ENCODE measurements at places on chromosomes 2 and 18.

DNA sequence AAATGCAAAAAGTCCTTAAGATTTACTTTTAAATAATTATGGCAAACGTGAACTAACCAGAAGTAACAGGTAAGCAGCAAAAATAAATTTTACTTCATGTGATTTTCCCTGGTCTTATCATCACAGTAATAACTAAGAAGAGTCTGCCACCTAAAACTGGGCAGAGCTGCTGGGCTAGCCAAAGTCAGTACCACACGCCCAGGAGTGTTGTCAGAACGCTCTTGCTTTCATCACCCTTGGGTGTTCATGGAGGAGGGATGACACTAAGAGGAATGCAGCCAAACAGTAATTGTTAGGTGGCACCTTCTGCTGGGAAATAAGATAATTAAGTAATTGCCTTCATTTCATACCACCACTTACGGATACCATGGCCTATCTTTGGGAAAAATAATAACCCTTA lies 92.0 kb upstream of the NEUROD1 start:
- peaks cover 8% of the 10 kb centered on the region for H3K27me3 ChIP-seq
- H3K36me3 ChIP-seq, result no peaks in the 10 kb centered on the region
- peaks cover 6% of the 10 kb centered on the region for H3K4me1 ChIP-seq
- no peak overlapping the region for H3K27ac ChIP-seq
- ATAC-seq, result no peak
- no peak overlapping the region for H3K4me3 ChIP-seq

DNA sequence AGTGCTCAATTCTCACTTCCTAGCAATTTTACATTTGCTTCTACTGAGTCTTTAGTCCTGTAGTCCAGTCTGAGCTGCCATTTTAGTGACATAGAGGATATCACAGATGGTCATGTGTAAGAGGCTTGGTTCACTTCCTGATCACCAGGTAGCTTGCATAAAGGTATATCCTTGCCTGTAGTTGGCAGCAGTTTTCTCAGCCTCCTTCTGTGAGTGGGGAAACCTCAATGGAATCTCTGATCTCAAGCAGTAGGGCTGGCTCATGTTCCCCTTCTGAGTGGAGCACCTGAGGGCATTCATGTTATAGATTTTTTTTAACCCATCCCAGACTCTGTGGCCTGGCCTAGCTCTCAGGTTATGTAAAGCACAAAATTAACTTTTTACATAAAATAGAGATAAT lies 278.4 kb downstream of the RDH14 start:
- H3K27me3 ChIP-seq, result peaks cover 12% of the 10 kb centered on the region
- no peak for ATAC-seq
- H3K4me3 ChIP-seq, result no peak overlapping the region
- no peaks in the 10 kb centered on the region for H3K4me1 ChIP-seq
- no peak overlapping the region for H3K27ac ChIP-seq
- H3K36me3 ChIP-seq, result no peaks in the 10 kb centered on the region

DNA sequence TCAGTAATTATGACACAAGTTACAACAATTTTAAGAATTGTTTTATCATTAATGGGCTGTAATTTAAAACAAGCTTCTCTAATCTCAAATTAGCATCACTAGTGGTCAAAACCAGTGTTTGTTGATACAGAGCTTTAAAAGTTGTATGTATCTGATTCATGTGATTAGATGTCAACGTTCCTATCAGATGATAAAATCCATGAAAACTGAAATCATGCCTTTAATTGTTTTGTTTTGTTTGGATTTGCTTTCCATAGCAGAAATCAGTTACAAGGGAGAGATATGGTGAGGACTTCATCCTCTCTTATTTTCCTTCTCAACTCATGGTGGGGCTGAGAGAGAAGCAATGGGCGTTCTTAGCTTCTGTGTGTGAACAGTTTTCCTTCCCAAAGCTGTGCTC lies 469.6 kb downstream of the PID1 start:
- no peaks in the 10 kb centered on the region for H3K36me3 ChIP-seq
- H3K4me1 ChIP-seq, result no peaks in the 10 kb centered on the region
- ATAC-seq, result no peak
- no peak overlapping the region for H3K27ac ChIP-seq
- no peak overlapping the region for H3K4me3 ChIP-seq

GRCh38 chr2:218858671-218859555 lies 692 bp upstream of the WNT6 start:
- H3K36me3 ChIP-seq, result no peaks in the 10 kb centered on the region
- H3K4me3 ChIP-seq, result peak overlapping the region; percentile 61
- no peak overlapping the region for H3K27ac ChIP-seq
- ATAC-seq, result peak; percentile 10
- peaks cover 99% of the 10 kb centered on the region for H3K27me3 ChIP-seq
- peaks cover 25% of the 10 kb centered on the region for H3K4me1 ChIP-seq

- H3K27ac ChIP-seq, result no peak overlapping the region
- peaks cover 11% of the 10 kb centered on the region for H3K27me3 ChIP-seq
- ATAC-seq, result no peak
These were observed 111.7 kb upstream of the AGAP1 start for GRCh38 chr2:235382179-235382578.

DNA sequence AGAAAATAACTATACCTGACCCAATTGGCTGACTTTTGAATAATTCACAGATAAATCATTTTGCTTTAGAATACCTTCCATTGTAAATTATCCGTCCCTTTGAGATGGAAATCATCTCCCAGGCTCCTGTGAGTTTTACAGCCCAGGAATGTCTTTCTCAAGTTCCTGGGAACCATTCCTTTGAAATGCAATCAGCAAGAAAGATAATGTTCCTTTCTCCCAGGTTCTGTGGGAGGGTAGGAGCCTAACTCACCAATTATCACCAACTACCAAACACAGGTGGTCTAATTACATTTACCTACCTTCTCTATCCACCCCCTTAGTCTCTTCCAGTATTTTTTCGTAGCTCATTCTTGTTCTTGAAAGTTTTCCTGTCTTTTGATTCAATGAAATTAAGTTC lies 1016.0 kb downstream of the SOCS6 start:
- ATAC-seq, result no peak
- H3K4me1 ChIP-seq, result no peaks in the 10 kb centered on the region
- H3K4me3 ChIP-seq, result no peak overlapping the region
- no peaks in the 10 kb centered on the region for H3K27me3 ChIP-seq

DNA sequence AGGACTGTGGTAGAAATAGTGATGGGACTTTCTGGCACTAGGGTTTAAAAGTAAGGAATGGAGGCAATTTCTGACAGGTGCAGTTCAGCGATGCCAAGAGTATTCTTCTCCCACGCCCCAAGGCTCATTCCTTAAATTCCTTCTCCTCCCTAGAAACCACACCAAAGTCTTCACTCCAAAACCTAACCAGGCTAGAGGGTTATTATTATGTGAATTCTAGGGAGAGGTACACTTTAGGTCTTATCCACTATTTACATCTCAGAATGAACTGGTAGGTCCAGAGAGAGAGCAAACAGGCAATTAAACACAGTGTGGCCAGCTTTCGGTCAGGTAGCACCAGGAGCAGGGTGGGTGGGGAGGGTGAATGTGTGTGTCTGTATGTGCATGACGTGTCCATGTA lies 11.4 kb downstream of the IL1F10 start:
- H3K27me3 ChIP-seq, result peaks cover 38% of the 10 kb centered on the region
- peaks cover 6% of the 10 kb centered on the region for H3K4me1 ChIP-seq
- no peaks in the 10 kb centered on the region for H3K36me3 ChIP-seq
- ATAC-seq, result no peak
- no peak overlapping the region for H3K4me3 ChIP-seq
- no peak overlapping the region for H3K27ac ChIP-seq

GRCh38 chr2:161041356-161041755 lies 118.9 kb upstream of the TANK start:
- no peaks in the 10 kb centered on the region for H3K36me3 ChIP-seq
- no peak overlapping the region for H3K4me3 ChIP-seq
- ATAC-seq, result no peak
- H3K27me3 ChIP-seq, result peaks cover 25% of the 10 kb centered on the region
- no peaks in the 10 kb centered on the region for H3K4me1 ChIP-seq
- H3K27ac ChIP-seq, result no peak overlapping the region

- H3K27me3 ChIP-seq, result no peaks in the 10 kb centered on the region
- no peak for ATAC-seq
- no peak overlapping the region for H3K27ac ChIP-seq
- no peak overlapping the region for H3K4me3 ChIP-seq
- H3K4me1 ChIP-seq, result no peaks in the 10 kb centered on the region
These were observed 31.2 kb downstream of the GULP1 start for GRCh38 chr2:188322569-188323551.

DNA sequence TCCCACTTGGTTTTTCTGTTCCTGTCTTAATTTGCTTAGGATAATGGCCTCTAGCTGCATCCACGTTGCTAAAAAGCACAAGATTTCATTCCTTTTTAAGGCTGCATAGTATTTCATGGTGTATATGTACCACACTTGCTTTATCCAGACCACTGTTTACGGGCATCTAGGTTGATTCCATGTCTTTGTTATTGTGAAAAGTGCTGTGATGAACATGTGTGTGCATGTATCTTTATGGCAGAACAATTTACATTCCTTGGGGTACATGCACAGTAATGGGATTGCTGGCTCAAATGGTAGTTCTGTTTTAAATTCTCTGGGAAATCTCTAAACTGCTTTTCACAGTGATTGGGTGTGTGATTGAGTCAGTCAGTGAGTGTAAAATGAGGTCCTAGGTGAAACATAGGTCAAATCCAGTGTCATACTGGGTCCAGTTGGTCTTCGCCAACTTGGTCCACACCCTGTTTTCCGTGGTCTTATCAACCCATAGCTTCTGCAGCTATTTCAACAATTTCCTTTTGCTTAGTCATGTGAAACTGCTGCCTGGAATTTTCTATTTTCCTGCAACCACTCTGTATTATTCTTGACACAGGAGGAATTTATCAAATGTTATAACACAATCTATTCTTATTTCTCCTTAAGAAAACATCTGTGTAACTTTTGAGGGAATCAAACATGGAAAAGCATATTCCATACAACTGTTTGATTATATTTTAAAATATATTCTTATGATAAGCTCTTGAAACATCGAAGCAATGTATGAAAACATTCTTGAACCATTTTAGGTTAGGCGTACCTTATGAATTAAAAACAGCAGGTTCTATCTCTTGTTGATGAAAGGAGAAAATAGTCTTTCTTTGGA lies 82.9 kb downstream of the ADCYAP1 start:
- H3K4me3 ChIP-seq, result no peak overlapping the region
- H3K27me3 ChIP-seq, result no peaks in the 10 kb centered on the region
- H3K27ac ChIP-seq, result no peak overlapping the region
- no peak for ATAC-seq

- H3K27ac ChIP-seq, result no peak overlapping the region
- peaks cover 24% of the 10 kb centered on the region for H3K36me3 ChIP-seq
- H3K27me3 ChIP-seq, result no peaks in the 10 kb centered on the region
- no peak for ATAC-seq
These were observed 89.8 kb upstream of the GRB14 start for GRCh38 chr2:164710837-164711765.

DNA sequence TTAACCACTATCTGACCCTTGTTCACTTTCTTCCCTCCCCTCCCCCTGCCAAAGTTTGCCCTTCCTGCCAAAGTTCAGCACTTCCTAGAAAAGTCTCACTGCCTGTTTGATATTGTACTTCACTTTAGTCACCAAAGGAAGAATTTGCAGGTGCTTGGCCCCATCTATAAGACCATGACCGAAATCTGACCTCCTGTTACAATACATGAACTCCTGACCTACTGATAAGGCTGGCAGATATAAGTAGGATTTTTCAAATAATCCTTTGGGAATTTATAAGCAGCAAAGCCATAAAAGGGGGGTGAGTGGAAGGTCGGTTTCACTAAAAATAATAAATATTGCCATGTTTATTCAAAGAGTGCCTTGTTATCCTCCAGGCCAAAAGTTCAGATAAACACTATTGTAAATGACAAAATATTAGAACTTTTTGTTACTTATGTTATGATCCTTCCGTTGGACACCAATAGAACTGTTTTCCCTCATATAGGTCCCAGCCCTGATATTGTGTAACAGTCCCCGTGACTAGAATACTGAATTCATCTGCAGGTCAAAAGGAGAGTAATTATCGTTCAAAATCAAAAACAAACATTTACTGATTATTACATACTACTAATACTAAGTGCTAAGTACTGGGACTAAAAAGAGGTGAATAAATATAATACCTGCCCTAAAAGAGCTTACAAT lies 277.6 kb downstream of the EXOC6B start:
- no peaks in the 10 kb centered on the region for H3K4me1 ChIP-seq
- no peak overlapping the region for H3K27ac ChIP-seq
- no peaks in the 10 kb centered on the region for H3K27me3 ChIP-seq
- no peak for ATAC-seq
- H3K4me3 ChIP-seq, result no peak overlapping the region
- peaks cover 4% of the 10 kb centered on the region for H3K36me3 ChIP-seq

GRCh38 chr2:46978723-46979122 lies 63.1 kb upstream of the MCFD2 start:
- no peaks in the 10 kb centered on the region for H3K27me3 ChIP-seq
- peak; percentile 22 for ATAC-seq
- H3K4me3 ChIP-seq, result peak overlapping the region; percentile 56
- H3K36me3 ChIP-seq, result peaks cover 70% of the 10 kb centered on the region
- H3K4me1 ChIP-seq, result peaks cover 80% of the 10 kb centered on the region
- H3K27ac ChIP-seq, result peak overlapping the region; percentile 90

GRCh38 chr2:152094014-152094413 lies 4.8 kb downstream of the CACNB4 start:
- no peak for ATAC-seq
- H3K27me3 ChIP-seq, result peaks cover 20% of the 10 kb centered on the region
- no peak overlapping the region for H3K27ac ChIP-seq
- H3K4me1 ChIP-seq, result peaks cover 26% of the 10 kb centered on the region
- H3K4me3 ChIP-seq, result no peak overlapping the region
- no peaks in the 10 kb centered on the region for H3K36me3 ChIP-seq

GRCh38 chr2:144703852-144704708 lies 184.2 kb upstream of the ZEB2 start:
- H3K27me3 ChIP-seq, result no peaks in the 10 kb centered on the region
- no peaks in the 10 kb centered on the region for H3K36me3 ChIP-seq
- no peak overlapping the region for H3K27ac ChIP-seq
- H3K4me1 ChIP-seq, result peaks cover 44% of the 10 kb centered on the region
- H3K4me3 ChIP-seq, result no peak overlapping the region
- peak; percentile 91 for ATAC-seq
